Stimulated activated CD4-positive, alpha-beta T cell treated with anti-CD3 and anti-CD28 coated beads, Interleukin-12 subunit alpha, Interleukin-12 subunit beta, amount 100 ng/mL, for 4 hours (primary cell): ENCODE measurements at places on chromosomes 11 and 22.

DNA sequence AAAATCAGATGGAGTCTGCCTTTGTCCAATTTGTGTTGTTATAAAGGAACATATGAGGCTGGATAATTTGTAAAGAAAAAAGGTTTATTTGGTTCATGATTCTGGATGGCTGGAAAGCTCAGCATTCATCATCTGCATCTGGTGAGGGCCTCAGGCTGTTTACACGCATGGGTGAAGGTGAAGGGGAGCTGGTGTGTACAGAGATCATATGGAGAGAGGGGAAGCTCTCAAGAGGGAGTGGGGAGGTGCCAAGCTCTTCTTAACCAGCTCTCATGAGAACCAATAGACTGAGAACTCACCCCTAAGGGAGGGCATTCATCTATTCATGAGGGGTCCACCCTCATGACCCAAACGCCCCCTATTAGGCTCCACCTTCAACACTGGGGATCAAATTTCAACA is 40.0 kb downstream of the NEU3 start:
- no peak for DNase-seq

GRCh38 chr22:40193429-40194421 is 16.0 kb downstream of the TNRC6B start:
- DNase-seq: no peak

GRCh38 chr22:22219140-22219996 is 25.2 kb upstream of the VPREB1 start:
- DNase-seq: no peak

DNA sequence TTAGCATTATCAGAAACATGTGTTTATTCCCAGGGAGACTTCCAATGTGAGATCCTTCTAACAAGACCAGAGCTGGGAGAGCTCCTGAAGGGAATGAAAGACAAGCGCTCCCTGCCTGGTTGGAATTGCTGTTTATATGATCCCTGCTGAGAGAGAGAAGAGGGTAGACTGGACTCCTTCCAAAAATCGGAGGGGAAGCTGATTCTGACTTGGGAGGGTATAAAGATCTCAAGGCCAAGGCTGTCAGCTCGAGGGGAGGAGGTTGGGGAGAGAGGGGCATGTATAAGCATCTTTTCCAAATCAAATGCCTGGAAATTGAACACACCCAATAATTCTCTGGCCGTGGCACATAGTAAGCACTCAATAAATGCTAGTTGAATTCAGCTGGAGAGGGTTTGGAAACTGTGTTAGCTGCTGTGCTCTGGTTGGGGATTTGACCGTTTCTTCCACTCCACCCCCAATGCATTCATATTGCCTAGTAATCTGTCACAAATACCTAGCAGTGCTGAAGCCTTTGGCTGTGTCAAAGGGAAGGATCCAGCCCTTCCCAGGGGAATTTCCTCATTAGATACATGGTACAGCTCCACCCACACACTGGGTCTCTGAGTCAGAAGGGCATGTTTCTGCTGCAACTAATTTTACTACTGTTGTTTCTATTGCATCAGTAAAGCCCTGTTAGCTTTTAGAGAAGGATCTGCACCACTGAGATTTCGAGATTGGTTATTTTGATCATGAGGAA is 61.5 kb downstream of the CACNG2 start:
- DNase-seq: no peak
